ENCODE measurements at places on chromosomes 4 and X.

DNA sequence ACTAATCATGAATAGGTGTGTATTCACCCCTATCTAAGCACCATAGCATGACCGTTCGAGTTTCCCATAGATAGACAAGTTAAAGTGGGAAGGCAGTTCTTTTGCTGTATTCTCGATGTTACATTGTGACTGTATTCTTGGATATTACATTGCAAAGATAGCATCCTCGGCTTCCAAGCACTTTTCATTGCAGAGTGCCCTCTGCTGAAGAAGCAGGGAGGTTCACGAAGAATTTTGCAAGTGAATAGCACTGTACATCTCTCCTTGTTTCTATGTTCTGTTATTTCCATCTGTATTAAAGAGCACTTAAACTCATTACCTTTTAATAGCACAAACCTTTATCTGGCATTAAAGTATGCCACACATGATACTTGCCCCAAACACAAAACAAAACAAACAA, 426.7 kb upstream of the ARX start:
- DNase-seq: no peak

GRCh38 chr4:2849267-2850152, 5.9 kb downstream of the ADD1 start:
- DNase-seq: no peak

DNA sequence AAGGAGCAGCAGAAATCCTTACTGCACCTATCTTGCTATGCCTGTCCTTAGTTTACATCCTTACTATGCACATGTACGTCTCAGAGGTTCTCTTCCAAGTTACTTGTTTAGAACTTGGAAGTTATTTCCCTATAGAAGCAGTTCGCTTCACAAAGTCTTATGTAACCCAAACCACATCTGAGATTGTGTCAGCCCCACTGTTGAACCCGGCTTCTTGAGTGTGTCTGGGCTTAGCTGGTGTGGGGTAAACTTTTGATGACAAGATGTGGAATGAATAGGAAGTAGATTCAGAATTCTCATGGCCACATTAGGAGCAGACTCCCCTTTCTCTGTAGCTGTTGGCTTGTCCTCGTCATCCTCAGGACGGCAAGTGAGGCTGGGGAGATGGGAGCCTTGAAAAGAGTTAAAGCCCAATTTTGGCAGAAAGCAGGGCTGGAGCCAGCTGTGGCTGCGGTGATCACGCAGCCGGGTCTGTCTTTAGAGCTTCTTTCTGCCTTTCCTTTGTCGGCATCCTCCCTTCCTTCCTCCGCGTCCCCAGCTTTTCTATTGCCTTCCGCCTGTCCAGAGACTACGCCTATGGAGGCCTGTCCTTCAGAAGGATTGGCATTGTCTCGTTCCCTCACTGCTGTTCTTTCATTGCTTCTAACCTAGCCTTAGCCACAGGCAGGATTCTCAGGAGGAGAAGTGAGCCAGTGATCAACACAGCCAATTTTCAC, 23.0 kb upstream of the LIMCH1 start:
- DNase-seq: no peak

- no peak for DNase-seq
These were observed 117.9 kb downstream of the CPZ start for GRCh38 chr4:8710416-8710815.

DNA sequence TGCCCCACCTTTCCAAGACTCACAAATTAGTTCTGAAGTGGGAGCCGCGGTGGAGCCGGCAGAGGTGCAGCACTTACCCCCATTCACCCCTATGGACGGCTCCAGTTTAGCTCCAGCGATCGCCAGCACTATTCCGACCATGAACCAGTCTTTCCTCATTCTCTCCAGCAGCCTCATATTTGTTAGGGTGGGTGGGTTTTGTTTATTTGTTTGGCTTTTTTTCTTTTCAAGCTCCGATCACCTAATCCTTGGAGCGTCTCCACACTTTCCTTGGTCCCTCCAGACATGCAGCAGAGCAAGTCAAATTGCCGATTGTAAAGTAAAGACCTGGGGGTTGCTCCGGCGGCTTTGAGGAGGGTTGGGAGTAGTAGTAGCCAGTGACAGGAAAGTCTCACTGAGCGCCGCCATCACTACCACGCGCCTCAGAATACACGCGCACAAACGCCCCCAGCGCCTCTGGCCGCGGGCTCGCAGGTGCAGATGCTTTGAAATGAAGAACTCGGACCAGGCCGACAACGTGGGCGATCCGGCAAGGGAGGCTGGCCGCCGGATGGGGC, at the start of gene SLC10A7:
Gene SLC10A7, minus strand, starts transcription at position 400 of the 557 bp plus-strand sequence. Its CDS starts 223 bp downstream, at position 177.
- DNase-seq: peak; percentile 81

DNA sequence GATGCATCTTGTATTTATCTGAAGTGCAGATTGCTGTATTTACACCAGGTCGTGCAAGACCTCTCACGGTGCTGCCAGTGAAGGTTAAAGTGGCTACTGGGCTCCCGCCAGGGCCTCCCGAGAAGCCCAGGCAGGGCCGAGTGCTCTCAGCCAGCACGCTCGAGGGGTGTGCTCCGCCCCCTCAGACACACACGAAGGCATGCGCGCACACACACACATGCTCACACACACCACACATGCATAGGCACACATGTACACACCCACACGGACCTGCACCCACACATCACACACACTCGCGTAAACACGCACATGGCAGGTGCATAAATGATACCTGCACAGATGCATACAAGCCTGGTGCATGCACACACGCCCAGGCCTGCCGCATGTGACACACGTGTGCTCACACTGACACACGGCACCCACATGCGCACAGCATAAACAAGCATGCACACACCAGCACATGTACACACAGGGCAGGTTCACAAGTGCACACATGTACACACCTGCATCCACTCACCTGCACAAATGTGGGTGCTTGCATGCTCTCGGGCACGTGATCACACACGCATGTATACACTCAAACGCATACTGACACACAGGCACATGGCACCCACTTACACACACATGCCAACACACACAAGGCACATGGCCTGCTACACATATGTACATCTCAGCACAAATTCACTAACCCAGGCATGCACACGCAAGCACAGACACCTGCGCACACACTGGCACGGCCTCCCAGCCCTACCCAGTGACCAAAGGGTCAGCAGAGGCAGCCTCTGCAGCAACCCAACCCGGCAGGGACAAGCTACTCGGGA, 71.6 kb downstream of the FAM53A start:
- DNase-seq: no peak

DNA sequence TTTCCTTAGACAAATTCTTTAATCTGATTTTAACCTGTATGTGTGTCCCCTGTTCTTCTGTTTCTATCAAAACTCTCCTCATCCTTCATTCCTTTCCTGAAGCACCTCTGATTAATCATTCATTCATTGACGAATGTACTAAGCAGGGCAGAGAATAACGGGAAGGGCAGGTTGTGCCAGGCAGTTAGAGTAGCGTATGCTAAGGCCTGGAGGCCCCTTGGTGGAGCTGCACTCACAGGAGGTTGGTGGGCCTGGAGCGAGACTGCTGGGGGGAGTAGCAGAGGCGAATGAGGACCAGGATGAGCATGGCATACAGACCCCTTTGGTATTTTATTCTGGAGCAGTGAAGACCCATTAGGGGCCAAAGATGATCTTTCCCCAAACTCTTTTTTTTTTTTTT, 22.5 kb downstream of the PTTG2 start:
- DNase-seq: no peak

DNA sequence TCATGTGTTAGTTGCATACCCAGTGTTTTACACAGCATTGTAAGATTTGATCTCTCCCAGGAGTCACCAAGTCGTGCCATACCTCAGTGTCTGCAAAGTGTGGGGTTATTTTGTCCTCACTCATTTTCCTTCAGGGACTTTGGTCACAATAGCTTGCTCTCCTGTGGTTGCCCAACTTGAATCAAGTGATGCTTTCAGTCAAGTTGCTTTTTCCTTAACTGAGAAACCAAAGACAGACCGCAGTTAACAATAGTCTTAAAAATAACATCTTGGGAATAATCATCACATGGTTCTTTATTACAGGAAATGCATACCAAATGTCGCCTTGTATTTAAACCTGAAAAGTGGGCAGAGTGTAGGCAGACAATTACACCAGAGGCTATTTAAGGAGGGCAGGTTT, 44.5 kb upstream of the NDP start:
- no peak for DNase-seq

DNA sequence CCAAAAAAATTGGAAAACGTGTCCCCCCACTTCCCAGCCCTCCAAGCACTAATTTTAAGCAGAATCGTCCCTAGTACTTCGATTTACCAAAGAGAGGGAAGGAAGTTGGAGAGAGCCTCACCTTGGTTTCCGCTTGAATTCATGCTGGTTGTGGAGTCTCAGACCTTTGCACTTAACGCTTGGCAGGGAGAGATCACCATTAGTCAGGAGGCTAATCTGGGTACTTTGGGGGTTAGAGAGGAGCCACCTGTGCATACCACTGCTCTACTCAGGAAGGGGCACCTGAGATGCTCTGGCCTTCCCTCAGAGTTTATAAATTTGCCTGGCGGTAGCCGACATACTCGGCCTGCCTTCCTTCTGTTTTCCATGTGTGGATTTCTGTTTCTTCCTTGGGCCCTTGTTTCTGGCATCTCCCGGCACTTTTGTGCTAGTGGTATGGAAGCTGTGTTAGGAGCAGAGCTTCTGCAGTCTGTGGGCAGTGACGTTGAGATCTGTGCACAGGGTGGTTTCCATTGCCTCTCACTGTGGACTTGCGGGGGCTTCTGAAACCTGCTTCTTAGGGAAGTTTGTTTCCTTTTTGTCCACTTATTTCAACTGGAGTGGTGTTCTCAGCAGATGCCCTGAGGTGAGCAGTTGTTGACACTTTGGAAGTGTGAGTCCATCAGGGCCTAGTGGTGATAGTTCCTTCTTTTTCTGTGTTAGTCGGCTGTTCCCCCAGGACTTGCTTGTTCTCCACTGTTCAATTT, 104.2 kb downstream of the TMEM131L start:
- no peak for DNase-seq

DNA sequence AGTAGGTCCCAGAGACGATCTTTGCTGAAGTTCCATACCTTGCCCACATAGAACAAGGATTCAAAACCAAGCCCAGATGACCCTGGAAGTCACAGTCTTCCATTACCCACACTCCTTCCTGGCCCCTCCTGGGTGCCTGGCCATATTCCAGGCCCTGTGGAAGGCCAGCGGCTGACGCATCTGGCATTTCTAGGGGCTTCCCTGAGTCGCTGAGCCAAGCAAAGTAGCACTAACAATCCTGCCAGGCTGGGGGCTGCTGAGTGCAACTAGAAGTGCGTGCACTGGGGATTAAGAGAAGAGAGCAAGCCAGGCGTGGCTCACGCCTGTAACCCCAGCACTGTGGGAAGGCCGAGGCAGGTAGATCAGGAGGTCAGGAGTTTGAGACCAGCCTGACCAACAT, 175.2 kb upstream of the CPEB2 start:
- no peak for DNase-seq

- DNase-seq: no peak
These were observed 143.4 kb downstream of the CPEB2 start for GRCh38 chr4:15145709-15146108.

GRCh38 chr4:12724510-12724909, 759.6 kb downstream of the RAB28 start:
- DNase-seq: no peak

DNA sequence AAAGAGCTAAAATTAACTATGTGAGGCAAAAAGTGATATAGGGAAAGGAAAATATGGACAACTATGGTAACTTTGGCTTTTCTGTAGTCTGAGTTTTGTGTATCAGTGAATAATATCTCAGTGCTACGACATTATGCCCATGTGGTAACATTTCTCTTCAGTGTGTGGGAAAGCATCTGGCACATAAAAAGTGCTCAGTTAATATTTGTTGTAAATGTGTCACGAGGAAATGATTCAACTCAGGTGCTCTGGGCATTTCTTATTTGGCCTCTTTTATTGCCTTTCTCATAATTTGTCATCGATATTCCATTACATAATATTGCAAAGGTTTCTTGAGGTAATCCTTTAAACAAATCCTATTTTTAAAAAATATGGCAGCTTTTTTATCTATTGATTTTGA, 17.6 kb downstream of the OFD1 start:
- no peak for DNase-seq

DNA sequence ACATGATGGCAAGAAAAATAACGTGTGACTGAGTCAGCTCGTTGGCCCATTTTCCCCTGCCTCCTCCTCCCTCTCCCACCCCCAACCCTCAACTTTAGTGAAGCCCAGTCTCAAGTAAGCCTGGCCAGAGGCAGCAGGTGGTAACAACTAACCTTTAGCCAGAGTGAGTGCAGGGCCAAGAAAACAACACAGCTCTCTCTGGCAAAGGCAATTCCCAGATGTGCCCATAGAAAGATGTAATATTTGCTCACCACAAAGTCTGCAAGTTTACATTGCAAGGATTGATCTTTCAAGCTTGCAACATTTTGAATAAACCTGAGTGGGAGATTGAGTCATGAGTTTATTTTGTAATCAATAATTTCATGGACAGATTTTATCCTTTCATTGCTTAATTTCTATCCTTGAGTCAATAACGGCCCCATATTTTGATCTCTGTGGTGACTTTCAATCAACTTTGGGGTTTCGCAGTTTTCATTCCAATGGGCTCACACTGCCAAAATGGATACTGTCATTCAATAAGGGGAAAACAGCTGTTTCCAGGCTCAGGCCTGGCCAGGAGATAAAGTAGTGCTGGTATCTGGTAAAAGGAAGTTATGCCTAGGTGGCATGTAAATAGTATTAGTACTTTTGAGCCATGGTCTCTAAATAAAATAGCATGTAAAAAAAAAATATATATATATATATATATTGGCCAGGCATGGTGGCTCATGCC, 130.7 kb upstream of the TMEM164 start:
- DNase-seq: no peak

DNA sequence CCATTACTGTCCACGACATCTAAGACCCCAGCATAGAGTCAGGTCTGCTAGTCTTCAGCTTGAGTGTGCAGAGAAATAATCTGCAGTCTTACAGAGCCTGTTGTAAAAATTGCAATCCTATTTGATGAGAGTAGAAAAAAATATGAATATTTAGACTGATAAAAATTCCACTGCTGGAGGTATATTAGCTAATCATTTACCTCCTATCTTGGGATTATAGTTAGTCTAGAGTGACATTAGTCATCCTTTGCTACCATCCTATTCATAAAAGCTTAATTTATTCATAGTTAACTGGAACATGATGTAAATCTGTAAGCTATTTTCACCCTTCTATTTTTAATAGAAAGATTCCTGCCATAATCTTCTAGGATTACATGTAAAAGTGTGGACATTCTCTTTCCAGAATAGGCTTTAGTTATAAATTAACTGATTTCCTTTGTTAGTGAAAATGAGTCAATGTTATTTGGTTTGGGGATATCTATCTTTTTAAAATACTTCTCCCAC, 26.7 kb downstream of the C4orf54 start:
- no peak for DNase-seq

DNA sequence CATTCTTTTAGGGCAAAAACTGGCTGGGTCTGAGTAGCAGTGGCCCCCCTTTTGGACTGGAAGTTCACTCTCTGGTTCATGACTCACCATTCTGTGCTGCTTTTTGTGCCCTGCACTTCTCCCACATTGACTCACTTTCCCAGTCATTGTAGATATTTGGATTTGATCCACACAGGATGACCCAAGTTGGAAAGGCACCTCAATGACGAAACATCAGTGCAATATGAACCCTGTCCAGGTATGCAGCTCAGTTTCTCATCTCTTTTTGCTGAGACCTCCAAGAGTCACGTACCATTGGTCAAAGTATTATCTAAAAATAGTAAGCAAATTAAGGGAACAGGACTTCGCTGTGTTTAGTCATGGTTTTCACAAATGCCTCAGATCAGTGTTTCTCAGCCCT, 92.7 kb downstream of the CBLL2 start:
- no peak for DNase-seq

- DNase-seq: no peak
These were observed 179.6 kb upstream of the SPRY1 start for GRCh38 chr4:123216946-123217345.

- peak; percentile 32 for DNase-seq
These were observed 117.3 kb downstream of the ENPP6 start for GRCh38 chr4:184100297-184100885.
